ENCODE measurements at places on chromosomes 6 and 20.

GRCh38 chr20:49993301-49993751, 10.5 kb downstream of the SNAI1 start:
- DNase-seq, result no peak

DNA sequence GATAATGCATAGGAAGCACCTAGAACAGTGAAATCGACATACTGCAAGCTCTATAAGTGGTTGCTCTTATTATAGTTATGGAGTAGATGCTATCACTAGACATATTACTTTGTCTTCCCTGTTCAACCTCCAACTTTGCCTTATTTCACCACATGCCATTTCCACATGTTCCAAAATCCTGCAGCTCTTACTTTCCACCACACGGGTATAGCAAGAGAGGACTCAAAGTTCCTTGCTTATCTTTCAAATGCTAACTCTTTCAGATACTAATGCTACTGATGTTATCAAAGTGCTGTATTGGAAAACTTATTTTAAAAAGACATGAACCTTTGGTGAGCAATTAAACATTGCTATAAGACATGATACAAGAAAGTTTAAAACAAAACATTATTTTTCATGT, 1130.1 kb downstream of the HACE1 start:
- DNase-seq, result no peak

- no peak for DNase-seq
Observed at GRCh38 chr6:27720607-27721580, 191.3 kb downstream of the OR2B2 start.

DNA sequence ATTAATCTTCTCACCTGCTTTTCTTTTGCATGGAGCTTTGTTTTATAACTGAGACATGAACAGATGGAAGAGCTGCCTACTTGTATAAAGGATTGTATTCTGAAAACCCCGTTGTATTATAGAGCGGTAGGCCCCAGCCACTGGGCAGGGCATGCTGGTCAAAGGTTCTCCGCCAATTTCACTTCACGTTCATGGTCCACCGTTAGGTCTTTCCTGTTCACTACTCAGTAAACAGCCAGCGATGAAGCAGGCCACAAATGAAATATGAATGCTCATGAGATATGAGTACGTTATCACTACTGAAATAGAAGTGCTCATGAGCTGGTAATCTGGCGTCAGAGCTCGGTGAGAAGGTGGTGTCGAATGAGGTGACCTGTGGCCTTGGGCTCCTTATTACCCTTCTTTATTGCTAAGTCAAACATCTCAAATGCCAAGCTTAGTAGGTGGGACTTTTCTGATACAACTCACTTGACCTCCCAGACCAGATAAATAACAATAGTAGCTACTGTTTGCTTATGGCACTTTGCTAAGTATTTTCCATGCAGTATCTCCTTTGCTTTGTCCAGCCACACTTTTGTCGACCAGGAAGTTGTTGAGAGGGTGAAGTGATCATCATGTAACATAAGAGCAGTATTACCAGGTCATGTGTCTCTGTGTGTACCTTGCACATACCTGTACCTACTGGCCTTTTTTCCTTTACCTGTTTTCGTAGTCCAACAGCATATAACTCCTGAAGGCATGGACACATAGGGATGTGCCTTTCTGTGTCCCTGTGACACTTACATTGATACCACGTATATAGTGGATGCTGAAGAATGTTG, 16.7 kb downstream of the EDN3 start:
- no peak for DNase-seq

DNA sequence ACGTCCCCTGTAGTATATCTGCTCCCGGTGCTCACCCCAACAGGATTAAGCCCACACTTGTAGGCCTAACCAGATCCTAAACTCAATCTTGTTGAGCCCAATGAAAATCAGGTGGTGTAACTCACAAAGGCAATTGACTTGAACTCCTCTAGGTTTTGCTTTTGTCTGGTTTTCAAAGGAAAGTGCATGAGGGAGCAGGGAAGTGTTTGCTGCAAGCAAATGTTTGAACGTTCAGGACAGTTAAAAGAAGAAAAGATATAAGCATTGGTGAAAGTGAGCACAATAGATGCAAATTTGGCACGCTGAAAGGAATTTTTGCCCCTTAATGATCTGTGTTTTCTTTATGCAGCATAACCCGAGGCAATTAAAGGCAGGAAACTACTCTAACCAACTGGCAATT, 212.6 kb downstream of the PLCB1 start:
- DNase-seq, result no peak

DNA sequence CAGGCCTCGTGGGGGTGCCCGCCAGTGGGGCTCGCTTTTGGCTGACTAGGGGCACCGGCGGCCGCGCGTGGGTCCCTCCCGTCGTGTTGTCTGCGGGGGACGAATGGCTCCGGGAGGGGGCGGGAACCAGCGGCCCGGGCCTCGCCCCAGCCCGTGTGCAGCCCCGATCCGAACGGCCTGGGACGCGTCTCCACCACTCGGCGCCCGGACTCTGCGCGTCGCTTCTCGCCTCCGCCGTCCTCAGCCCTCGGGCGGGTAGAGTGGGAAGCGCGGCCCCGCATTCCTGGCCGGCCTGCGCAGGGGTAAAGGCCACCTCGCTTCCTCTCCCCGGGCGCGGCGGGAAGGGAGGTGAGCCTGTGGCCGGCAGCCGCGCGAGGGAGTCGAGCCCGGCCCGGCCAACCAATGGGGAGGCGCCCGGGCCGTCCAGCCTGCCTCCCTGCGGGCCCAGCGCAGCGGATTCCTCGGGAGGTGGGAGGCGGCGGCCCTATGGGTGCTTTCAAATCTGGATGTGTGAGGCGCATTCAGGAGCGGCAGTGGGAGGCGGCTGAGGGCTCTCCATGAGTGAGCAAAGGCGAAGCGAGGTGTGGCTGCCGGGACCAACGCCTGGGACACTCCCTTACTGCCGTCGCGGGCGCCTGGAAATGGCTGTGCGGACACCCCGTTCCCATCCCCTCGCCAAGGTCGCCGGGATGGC, 1.1 kb upstream of the ZBTB46 start:
- no peak for DNase-seq

- no peak for DNase-seq
Observed at GRCh38 chr6:151870375-151870774, 62.9 kb downstream of the ESR1 start.

DNA sequence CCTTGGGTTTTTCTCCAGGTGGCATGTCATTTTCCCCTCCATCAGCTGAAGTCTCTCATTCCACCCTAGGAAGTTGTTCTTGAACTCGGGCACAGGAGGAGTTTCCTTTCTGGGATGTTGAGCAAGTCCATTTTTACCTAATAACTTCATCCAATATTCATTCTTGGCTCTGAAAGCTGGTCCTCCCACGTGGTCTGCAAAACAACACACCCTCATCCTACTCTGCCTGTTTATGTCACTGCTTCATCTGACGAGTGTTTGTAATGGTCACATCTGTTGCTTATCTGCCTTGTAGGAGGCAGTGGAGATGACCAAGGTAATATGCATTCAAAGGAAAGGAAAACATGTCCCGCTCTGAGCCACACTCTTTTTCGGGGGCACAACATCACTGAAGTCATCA, 41.7 kb upstream of the AIG1 start:
- no peak for DNase-seq
